ENCODE measurements at places on chromosomes 1 and 21. TPM values are rescaled to one million over a fixed set of nuclear protein-coding genes. Genes with fewer than 3 reads are reported as not detected.

- no peak for DNase-seq
Measured at GRCh38 chr1:20344738-20345137, 54.1 kb downstream of the VWA5B1 start.

GRCh38 chr1:107680579-107680985 is 284.4 kb downstream of the VAV3 start:
- DNase-seq, result no peak

The FGR gene
- total RNA-seq, result 0.21 TPM

GRCh38 chr1:53590531-53591515 is 131.6 kb downstream of the DMRTB1 start:
- DNase-seq, result no peak

DNA sequence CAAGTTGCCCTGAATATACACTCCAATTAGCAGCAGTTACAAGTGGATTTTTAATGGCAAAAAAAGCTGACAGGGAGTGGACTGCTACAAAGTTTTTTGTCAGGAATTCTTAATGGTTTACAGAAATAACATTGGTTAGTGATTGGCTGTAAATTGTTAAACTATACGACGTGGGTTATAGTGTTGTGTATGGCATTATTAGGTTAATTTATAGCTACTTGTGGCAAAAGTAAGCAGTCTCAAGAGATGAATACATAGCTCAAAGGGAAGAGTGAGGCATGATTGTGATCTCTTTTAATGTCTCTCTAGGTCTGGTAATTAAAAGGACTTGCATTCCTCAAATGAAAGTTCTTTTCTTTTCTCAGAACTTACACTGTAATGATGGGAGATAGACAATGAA is 75.8 kb upstream of the CD1D start:
- no peak for DNase-seq

- no peak for DNase-seq
Measured at GRCh38 chr1:157390651-157391050, 161.7 kb downstream of the FCRL5 start.

GRCh38 chr1:91706140-91706957 is 179.6 kb downstream of the TGFBR3 start:
- no peak for DNase-seq

The LRRC71 gene
- not detected for total RNA-seq

GRCh38 chr1:39653546-39654031 is 14.1 kb upstream of the HEYL start:
- peak; percentile 91 for DNase-seq

The RPTN gene
- total RNA-seq, result not detected

GRCh38 chr1:67459068-67459467 is 28.9 kb upstream of the SERBP1 start:
- DNase-seq, result no peak

DNA sequence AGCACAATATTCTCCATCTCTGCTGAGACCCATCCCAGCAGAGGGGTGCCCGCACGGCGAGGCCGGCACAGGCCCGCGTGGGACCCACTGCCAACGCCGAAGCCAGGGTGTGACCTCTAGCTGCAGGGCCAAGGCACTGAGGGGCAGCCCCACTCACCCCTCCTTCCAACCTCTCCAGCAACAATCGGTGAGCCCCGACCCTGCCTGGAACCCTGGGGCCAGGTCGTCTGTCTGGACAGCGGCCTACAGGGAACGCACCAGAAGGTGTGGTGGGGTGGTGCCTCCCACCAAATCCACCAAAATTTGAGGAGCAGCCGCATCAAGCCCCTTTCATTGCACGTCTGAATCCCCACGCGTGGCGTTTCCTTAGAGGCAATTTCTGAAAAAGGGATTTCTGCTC is 63.0 kb upstream of the ADARB1 start:
- DNase-seq, result no peak

DNA sequence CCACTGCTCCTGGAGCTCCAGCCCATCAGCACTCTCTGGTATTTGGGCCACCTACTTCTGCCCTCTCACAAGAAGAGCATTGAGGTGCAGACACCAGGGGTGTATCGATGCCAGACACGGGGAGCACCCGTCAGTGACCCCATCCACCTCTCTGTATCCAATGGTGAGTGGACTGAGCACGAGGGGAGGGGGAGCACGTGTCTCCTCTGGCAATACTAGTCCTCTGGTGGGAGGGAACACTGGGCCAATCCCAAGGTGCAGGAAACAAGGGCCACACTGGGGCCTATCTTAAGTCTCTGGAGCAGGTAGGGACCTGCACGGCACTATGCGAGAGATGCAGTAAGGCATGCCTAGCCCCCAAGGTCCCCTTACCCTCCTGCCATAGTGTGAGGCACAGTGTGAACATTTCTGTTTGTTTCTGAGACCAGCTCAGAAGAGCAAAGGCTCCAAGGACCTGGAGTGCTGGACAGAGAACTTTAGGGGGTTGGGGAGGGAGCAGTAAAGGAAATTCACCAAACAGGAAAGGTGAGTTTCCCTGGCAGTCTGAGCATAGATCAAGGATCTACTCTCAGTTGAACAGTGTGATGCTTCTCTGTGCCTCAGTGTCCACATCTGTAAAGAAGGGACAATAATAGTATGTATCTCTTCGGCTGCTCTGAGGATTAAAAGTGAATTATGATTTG is 2.3 kb downstream of the FCRLB start:
- DNase-seq, result no peak

The CFHR1 gene
- not detected for total RNA-seq

The CASZ1 gene
- total RNA-seq, result 6.9 TPM

The AK5 gene
- 0.17 TPM for total RNA-seq
